Right lobe of liver (tissue), 6 donors: ENCODE measurements at places on chromosomes 2 and 18. TPM values are rescaled to one million over a fixed set of nuclear protein-coding genes. Genes with fewer than 3 reads are reported as not detected.

MYO7B gene
- total RNA-seq = 0.21 TPM

IL1B gene
- 1.0 TPM for total RNA-seq

SDC1 gene
- 443 TPM for total RNA-seq

TRIM43 gene
- total RNA-seq = not detected

MYOM1 gene
- total RNA-seq = 3.1 TPM

ESPNL gene
- 0.86 TPM for total RNA-seq

OTOS gene
- not detected for total RNA-seq

CYTIP gene
- total RNA-seq = 3.5 TPM

TEKT4 gene
- not detected for total RNA-seq

B3GNT7 gene
- 0.79 TPM for total RNA-seq

EML6 gene
- total RNA-seq = 0.87 TPM

PTGR3 gene
- total RNA-seq = 9.4 TPM

NEU4 gene
- total RNA-seq = 16.8 TPM

IL18R1 gene
- 8.0 TPM for total RNA-seq

LYPD1 gene
- total RNA-seq = not detected

CNDP1 gene
- total RNA-seq = 23.6 TPM

NGEF gene
- total RNA-seq = 20.4 TPM

SOWAHC gene
- 21.9 TPM for total RNA-seq

HOXD3 gene
- not detected for total RNA-seq

LONRF2 gene
- total RNA-seq = 2.4 TPM

KCNJ3 gene
- 0.68 TPM for total RNA-seq

VWA3B gene
- 0.14 TPM for total RNA-seq

SLC5A7 gene
- not detected for total RNA-seq

FN1 gene
- 2,279 TPM for total RNA-seq

LRRC30 gene
- not detected for total RNA-seq

C1QL2 gene
- not detected for total RNA-seq
